ENCODE measurements at places on chromosomes 12 and 14.

DNA sequence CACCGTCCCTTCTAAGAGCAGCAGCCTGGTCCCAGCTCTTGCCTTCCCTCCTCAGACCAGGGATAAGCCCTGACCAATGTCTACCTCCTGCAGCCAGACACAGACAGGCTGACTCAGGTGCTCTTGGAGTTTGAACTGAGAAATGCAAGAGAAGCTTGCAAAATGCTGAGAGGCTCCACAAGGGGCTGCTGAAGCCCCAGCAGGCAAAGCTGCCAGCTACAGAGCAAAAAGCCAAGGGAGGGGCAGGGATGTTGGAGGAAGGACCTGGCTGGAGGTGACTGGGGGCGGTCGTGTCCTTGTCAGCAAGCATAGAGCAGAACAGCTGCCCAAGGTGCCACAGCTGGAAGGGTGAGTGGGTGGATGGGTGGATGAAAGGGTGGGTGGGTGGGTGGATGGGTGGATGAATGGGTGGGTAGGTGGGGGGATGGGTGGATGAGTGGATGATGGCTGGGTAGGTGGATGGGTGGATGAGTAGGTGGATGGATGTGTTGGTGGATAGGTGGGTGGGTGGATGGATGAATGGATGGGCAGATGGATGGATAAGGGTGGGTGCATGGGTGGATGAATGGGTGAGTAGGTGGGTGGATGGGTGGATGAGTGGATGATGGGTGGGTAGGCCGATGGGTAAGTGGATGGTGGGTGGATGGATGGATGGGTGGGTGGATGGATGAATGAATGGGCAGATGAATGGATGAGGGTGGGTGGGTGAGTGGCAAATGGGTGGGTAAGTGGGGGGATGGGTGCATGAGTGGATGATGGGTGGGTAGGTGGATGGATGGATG is 4.0 kb upstream of the INF2 start:
- DNase-seq = peak; percentile 54

- DNase-seq = peak; percentile 92
Measured at GRCh38 chr14:20690848-20691640, 2.5 kb downstream of the ANG start.

- no peak for DNase-seq
Measured at GRCh38 chr14:61574514-61574807, 120.9 kb upstream of the HIF1A start.

GRCh38 chr12:130958557-130959140 is 4.9 kb downstream of the ADGRD1 start:
- DNase-seq = no peak

DNA sequence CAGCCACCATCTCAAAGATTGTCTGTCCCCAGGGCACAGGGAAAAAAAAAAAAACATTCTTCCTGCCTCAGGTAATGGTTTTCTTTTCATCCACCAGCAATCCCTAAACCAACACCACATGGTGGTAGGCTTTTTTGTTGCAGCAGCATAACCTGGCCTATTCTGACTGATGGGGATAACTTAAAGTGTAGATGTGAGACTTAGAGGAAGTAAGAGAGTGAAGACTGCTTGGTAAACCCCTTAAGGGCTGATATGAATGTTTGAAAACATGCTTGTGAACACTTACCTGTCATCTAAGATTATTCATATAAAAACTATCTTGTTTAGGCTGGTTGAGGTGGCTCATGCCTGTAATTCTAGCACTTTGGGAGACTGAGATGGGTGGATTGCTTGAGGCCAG is 130.2 kb upstream of the RAP1B start:
- no peak for DNase-seq

- DNase-seq = no peak
Measured at GRCh38 chr12:96241431-96241830, 47.3 kb downstream of the ELK3 start.

DNA sequence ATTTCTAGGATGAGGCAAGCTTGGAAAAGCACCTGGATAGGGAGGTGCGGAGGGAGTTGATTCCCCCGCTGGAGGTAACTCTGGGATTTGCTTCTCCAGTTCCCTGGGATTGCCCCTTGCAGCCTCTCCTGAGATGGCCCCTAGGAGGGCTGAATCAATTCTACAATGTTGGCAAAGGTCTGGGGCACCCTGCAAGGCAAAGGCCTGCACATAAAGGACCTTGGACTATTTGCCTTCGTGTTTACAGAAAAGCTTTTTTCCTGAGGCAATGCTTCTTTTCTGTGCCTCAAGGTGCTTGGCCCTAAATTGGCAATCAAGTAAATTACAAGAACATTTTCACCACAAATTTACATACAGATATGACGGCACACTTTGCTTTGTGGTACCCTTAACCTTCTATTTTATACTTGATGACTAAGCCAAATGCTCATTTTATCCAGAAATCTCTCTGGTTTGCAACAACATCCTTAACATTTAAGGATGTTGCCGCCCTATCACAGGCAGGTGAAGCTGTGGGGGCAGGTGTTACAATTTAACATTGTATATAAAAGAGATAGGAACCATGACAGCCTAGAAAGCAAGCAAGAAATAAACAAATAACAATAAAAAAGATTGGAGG is 40.3 kb downstream of the TIMELESS start:
- no peak for DNase-seq

DNA sequence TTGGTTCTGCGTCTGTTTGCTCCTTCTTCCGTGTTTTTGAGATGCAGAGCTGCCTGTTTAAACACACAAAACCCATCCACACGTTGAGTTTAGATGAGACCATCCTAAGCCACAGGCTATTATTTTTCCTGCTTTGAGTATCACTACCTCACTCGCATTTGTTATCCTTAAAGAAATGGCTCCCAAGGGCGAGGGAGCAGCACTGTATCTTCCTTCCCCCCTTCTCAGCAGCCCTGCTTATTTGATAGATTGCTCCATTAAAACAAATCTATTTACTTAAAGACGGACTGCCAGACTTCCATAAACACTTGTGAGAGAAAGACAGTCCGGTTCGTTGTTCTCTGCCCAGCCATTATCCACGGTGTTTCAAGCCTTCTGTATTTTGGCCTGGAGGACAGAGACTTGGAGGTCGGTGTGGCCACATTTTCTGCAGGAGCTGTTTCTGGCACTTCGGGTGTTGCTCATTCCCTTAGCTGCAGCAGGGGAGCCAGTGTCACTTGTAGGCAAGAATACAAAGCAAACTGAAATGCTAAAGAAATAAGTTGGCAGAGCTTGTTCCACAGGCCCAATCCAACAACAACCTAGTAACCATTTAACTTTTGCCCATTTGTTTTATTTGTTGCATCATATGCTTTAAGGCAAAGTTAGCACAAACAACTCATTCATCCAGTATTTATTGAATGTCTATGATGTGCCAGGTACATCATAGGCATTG is 275.4 kb downstream of the TTC6 start:
- no peak for DNase-seq

DNA sequence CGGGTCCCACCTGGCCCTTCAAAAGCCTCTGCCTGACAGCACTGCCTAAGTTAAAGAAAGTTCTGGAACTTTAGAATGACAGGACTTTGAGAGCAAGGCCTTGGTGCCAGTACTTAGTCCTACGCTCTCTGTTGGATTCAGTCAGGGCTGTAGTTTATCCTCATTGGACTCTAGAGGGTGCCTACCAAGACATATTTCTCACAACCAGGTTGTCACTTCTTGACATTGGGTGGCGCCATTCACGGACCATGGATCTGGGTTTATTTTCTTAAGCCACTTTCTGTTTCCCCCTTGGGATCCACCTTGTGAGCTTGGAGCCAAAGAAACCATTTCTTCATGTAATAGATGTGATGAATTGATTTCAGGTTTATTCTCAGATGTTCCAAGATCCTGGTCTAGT is 787.0 kb upstream of the TBX3 start:
- no peak for DNase-seq

- peak; percentile 62 for DNase-seq
Measured at GRCh38 chr12:80226576-80226975, 127.2 kb downstream of the OTOGL start.

GRCh38 chr14:105166571-105167302 is 1.8 kb downstream of the JAG2 start:
- no peak for DNase-seq

DNA sequence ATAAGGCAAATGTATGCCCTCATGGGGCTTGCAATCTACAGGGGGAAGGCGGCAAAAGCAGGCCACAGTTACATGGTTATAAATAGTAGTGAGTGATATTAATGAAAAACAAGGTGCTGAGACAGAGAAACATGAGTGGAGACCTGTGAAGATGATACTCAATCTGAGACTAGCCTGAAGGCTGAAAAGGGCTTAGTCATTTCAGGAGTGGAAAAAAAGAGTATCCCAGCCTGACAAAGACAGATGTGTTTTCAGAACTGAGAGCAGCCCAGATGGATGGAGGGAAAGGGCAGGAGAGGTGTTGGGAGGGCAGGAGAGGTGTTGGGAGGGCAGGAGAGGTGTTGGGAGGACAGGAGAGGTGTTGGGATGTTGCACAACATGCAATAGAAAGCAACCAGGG is 181.9 kb downstream of the C12orf42 start:
- no peak for DNase-seq

DNA sequence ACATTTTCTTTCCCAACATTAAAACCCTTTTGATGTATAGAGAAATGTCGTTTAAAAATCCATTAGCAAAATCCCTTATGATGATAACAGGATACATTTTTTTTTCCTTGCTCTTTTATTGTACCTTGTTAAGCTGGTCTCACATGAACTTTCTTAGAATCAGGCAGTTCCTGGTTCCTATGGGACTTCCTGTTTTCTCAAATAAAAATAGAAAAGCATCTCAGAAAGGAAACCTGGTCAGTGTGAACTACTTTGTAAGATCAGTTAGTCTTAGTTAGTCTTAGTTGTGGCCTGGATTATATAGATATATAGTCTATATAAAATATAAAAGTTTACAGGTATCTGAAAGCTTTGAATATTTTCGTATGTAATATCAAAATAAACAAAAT is 40.3 kb downstream of the LEMD3 start:
- peak; percentile 57 for DNase-seq

DNA sequence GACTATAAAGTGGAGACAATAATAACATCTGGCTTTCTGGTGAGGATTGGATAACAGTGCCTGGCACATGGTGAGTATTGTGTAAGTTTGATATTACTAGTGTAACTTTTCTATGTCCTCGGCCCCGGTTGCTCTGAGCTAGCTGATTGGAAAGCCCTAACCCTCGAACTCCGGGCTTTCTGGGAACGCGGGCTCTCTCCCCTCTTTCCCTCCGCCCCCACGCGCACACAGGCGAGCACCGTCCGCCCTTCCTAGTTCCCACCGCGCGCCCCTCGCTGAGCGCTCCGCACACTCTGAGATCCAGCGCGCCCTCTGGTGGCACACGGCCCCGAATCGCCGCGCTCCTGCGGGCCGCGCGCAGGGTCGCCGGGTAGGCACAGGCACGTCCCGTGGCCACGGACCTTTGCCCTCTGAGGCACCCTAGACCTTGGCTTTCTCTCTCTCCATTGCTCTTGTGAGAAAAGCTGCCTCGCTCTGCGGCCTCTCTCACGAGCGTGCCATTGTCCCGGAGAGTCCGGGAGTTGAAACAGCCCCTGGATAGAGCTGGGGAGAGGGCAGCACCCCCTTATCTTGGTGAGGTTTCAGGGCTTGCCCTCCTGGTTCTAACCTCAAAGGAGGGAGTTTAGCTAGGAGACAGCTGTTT is 23.2 kb upstream of the ESRRB start:
- peak; percentile 73 for DNase-seq

DNA sequence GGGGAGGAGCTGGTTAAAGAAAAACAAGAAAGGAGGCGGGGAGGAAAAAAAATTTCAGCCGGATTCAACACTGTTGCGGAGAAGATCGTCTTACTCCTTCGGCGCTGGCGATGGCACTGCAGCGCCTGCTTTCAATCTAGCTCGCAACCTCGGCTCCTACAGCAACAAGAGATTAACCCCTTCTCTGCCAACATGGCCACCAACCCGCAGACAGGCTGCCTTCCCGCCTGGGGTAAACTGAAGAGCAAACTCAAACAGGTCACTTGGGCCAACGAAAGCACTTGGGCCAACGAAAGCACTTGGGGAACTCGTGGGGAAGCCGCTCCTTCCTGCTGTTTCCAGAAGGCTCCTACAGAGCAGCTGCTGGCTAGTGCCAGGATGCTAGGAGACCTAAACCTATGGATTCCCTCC is 73.7 kb downstream of the CIT start:
- no peak for DNase-seq

GRCh38 chr14:102979406-102979805 is 56.9 kb downstream of the AMN start:
- no peak for DNase-seq

DNA sequence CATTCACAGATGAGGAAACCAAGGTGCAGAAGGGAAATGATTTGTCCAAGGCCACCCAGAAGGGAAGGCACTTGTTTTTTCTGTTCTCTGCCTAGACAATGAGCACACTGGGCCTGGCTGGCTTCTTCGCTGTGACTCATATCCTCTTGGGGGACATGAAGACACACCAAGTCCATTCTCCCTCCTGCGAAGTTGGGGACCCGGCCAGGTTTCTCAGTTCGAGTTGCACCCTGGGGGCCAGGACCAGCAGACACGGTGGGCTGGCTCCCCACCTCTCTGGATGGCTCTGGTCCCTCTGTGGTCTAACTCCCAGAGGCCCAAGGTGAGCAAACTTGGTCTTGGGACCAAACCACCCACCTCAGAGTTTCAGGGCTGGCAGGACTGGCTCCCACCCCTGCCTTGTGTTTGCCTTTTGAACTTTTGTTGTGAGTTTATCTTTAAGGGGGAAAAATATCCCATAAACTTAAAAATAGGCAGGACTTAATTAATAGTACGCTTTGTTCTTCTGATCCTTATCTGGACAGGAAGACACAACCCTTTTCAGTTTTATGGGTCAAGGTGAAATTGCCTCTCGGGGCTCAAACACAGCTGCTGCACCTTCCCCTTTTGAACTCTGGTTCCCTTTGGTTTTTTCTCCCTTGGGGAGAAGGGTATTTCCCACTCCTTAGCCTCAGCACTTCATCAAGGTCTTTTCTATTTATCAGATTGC is 9.0 kb upstream of the MLEC start:
- DNase-seq = peak; percentile 9

DNA sequence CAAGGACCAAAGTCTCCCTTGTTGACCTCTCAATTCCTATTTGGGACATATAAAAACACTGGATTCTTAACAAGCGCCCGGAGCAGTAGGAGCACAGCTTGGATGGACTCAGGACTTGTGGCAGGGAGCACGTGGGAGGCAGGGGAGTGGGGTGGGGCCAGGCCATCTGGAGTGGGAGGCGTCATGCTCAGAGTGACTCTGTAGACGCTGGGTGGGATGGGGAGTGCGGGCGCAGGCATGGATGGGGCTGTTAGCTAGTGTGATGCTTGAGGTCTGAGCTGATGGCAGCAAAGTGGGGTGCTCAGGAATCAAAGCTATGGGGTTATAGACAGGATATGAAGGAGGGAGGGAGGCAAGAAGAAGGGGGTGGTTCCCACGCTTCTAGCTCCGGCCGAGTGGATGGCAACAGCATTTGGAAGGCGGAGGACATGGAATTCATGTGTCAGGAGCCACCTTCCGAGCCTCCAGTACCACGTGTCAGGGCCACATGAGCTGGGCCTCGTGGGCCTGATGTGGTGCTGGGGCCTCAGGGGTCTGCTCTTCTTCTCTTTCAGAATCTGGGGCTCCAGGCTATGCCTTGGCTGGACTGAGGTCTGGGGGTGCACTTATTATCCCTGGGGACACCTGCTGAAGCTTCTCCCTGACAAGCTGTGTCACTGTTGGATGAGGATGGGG is 26.2 kb downstream of the MEG3 start:
- DNase-seq = no peak

- DNase-seq = no peak
Measured at GRCh38 chr14:31207287-31207754, 272 bp downstream of the HECTD1 start.

GRCh38 chr12:63877693-63878092 is 33.2 kb downstream of the SRGAP1 start:
- DNase-seq = no peak

- no peak for DNase-seq
Measured at GRCh38 chr12:116490471-116490870, 68.7 kb upstream of the MAP1LC3B2 start.

- no peak for DNase-seq
Measured at GRCh38 chr14:96117101-96117897, 78.1 kb downstream of the C14orf132 start.
